Esophagus squamous epithelium (tissue), 5 donors: ENCODE measurements at places on chromosomes 11 and 22.

GRCh38 chr11:88475991-88476418, 138.5 kb upstream of the CTSC start:
- no peak for DNase-seq

DNA sequence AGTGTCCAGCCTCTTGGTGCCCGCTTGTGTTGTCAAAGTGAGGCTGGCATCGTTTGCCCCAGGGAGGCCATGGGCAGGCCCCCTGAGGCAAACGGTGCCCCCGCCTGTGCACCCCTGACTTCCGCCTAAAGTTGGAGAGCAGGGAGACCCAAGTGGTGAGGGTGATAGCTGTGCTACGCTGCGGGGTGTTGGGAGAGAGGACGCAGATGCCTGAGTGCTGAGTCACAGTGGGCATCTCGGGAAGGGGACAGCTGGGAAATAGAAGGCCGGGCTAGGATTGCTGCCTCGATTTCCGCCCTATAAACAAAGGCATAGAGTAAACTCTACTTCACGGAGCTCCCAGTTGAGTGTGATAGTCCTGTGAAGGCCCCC, 5.8 kb downstream of the GRIK4 start:
- DNase-seq = no peak

- no peak for DNase-seq
Measured at GRCh38 chr11:78931891-78932290, 357.2 kb upstream of the NARS2 start.

DNA sequence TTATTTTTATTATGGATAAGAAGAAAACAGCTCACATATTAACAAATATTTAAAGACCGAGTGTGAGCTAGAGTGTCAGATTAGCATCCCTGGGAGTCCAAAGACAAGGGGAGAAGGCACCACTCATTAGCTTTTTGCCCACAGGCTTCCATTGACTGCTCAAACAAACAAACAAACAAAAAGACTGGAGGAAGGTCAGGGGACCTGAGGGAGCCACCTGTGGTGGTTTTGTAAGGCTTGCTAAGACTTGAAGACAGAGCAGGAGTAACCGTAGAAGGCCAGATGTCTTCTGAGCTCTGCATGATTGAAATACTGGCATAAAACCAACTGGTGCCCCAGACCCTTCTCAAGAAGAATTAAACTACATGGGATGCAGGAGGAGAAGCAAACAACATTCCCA, 395.2 kb upstream of the CNTN5 start:
- no peak for DNase-seq

- DNase-seq = no peak
Measured at GRCh38 chr11:1053121-1053901, 16.8 kb upstream of the MUC6 start.

- no peak for DNase-seq
Measured at GRCh38 chr11:11608783-11609232, 13.0 kb downstream of the GALNT18 start.

GRCh38 chr22:22928666-22929380, 41.2 kb downstream of the IGLL5 start:
- DNase-seq = no peak
